T-helper 17 cell (primary cell): ENCODE measurements at places on chromosomes 6 and 20. TPM values are rescaled to one million over a fixed set of nuclear protein-coding genes. Genes with fewer than 3 reads are reported as not detected.

DNA sequence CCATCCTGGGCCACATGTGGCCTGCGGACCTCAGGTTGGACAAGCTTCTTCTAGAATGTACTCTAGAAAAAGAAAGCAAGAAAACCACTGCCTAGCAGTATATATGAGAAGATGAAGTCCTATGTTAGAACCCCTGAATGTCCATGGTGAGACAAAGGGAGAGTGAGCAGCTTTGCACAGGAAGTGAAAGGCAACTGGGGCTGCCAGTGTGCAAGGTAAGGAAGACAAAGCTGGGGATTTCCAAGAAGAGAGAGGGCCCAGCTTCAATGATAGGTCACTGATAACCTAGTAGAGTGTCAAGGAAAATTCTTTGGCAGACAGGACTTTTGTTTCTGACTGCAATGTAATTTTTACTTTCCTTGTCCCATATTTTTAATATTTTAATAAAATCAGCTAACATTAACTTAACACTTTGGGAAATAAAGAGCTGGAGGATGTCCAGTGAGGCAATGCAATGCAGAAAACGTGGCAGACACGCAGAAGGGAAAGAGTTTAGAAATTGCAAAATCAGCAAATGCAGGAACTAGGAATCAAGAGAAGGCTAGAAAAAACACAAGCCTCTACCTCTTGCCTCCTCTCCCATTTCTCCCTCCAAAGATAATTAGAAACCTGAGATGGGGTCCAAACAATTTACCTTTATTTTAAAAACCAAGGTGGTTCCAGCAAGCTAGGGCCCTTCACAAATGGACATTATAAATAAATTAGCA lies 47.4 kb downstream of the CYP39A1 start:
- DNase-seq: no peak

DNA sequence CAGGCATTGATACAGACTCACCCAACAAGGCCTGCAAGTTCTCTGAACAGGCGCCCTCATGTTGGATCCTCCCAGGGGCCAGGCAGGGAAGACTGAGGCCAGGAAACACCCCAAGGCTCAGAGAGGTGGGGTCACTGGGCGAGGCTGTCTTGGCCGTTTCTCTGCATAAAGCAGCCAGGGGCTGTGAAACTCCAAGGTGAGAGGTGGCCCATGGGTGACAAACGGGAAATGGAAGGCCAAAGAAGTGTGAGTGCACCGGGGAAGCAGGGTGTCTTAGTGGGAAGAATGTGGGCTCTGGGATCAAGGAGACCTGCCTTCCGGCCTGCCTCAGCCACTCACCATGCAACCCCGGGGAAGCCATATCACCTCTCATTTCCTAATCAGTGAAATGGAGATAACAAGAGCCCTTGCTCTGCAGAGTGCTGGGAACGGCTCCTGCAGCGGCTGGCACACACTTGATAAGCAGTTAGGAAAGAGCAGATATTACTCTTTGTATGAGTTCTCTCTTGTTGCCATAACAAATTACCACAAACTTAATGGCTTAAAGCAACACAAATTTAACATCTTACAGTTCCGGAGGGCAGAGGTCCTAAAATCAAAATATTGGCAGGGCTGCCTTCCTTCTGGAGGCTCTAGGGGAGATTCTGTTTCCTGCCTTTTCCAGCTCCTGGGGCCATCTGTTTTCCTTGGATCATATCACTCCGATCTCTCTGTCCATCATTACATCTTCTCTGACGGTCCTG lies 168.6 kb downstream of the NFATC2 start:
- DNase-seq: no peak

DNA sequence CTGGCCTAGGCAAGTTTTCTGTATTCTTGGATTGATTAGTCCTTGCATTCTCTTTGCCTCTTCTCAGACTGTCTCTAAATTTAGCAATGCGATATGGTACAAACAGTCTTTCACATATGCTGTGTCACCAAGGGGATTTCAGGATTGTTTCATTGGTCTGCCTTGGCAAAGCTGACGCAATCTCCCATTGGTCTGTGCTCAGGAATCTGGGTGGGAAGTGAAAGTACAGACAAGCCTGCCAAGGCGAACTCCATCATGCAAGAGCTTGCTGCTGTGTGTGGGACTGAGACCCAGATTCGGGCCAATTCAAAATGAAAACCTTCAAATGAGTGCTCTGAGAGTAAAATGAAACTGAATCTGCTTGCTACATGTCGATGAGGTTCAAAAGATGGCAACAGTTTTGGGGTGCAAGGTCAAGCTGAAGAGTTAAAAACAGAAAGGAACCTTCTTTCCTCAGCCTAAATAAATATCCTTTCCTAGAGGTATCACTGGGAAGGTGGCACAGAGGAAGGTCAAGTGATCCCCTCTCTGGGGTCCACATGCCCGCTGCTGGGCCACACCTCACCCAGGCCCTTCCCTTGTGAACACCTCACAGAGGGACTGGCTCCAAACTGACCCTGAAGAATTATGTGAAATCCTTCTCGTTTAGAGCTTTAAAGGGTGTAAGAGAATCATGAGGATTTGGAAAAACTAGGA lies 198.8 kb upstream of the PREP start:
- no peak for DNase-seq

DNA sequence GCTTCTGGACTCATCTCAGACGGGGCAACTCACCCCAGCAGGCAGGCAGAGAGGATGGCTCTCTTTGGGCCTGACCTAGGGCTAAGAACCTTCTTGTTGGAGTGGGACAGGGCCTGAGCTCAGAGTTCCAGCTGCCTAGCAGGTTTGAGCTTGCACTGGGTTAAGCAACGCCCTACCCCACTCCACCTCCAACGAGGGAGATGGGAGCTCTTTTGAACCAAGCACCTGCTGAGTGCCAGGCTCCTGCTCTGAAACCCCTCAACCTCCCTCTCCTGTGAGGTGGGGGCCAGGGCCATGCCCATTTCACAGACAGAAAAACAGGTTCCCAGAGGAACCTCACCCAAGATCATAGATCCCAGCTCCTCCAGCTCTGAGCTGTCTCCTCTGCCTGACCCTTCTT lies 54.3 kb downstream of the SNAI1 start:
- DNase-seq: no peak

DNA sequence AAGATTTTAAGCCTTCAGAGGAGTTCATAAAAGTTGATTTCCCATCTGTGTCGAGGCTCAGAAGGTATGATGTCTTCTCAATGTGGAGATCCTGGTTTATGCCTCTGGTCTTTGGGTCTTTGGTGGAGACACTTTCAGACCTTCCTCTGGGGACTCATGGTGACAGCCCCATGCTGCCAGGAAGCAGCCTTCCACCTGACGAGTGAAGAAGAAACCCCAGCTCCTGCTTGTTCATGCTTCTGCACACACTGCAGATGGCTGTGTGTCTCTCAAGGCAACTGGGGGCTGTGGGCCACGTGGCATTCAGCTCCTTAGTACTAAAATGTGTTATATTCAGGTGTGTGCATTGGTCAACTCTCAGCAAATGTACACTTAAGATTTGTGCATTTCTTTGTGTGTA lies 4.9 kb upstream of the SCP2D1 start:
- no peak for DNase-seq

- DNase-seq: no peak
Measured at GRCh38 chr6:164845773-164846172, 463.6 kb downstream of the C6orf118 start.

- DNase-seq: no peak
Measured at GRCh38 chr6:158784505-158784904, 34.7 kb downstream of the EZR start.

GRCh38 chr6:106764353-106764980 lies 135.1 kb downstream of the QRSL1 start:
- no peak for DNase-seq

DNA sequence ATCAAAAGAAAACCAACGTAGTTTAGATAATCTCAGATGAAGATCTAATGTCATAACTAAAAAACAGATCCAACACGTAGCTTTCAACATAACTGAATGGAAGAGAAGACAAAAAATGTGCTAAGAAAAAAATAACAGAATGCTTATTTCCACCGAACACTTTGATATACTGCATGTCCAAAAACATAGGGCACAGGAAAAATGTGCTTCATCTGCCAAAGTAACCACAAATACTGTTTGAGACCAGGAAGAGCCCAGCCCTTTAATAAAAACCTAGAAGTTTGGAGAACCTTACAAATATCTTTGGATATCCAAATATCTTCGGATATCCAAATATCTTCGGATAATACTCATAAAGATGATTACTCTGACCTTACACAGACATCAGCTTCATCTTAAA lies 19.8 kb downstream of the LAMA4 start:
- no peak for DNase-seq

DNA sequence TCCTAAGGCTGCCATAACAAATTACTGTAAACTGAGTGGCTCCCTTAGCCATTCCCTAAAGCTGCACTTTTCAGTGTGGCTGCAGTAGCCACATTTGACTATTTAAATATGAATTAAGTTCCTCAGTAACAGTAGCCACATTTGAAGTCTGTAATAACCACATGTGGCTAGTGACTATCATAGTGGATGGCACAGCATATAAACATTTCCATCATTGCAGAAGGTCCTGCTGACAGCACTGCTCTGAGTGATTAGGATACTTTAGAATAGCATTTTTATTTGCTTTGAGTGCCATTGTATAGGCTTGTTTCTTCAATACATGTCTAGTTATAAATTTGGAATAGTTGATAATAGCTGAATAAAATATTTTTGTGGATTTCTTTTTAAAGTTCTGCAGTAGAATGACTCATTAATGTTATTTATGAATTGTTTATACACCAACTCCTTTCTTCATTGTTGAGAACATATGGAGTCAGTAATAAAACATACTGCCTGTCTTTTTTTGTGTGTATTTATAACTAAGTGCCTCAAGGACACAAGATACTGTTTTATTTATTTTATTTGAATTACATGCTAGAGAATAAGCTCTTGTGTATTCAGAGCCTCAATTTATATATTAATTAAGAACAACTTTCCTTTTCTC lies 217.2 kb downstream of the CDKAL1 start:
- no peak for DNase-seq

GRCh38 chr6:132007474-132008190 lies 56.5 kb upstream of the CCN2 start:
- no peak for DNase-seq

- no peak for DNase-seq
Measured at GRCh38 chr6:26223228-26223627, 136.0 kb downstream of the HFE start.

The MYT1 gene
- not detected for total RNA-seq

The STX11 gene
- 26.7 TPM for total RNA-seq

The COL21A1 gene
- not detected for total RNA-seq

The MMP24 gene
- 0.16 TPM for total RNA-seq

The GPR6 gene
- total RNA-seq: not detected

The FOXQ1 gene
- not detected for total RNA-seq

The CCN6 gene
- not detected for total RNA-seq

The PRND gene
- total RNA-seq: not detected
